ENCODE measurements at places on chromosomes 1 and 21. TPM values are rescaled to one million over a fixed set of nuclear protein-coding genes. Genes with fewer than 3 reads are reported as not detected.

DNA sequence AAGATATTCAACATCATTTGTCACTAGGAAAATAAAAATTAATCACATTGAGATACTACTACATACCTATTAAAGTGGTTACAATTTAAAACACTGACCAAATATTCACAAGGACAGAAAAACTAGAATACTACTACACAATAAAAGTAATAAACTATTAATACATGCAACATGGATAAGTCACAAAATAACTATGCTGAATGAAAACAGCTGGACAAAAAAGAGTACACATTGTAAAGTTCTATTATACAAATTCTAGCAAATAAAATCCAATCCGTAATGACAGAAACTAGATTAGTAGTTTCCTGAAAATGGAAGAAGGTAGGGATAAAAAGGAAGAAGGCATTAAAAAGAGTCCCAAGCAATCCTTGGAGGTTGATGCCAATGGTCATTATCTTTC is 348.7 kb upstream of the PTBP2 start:
- no peak for DNase-seq

DNA sequence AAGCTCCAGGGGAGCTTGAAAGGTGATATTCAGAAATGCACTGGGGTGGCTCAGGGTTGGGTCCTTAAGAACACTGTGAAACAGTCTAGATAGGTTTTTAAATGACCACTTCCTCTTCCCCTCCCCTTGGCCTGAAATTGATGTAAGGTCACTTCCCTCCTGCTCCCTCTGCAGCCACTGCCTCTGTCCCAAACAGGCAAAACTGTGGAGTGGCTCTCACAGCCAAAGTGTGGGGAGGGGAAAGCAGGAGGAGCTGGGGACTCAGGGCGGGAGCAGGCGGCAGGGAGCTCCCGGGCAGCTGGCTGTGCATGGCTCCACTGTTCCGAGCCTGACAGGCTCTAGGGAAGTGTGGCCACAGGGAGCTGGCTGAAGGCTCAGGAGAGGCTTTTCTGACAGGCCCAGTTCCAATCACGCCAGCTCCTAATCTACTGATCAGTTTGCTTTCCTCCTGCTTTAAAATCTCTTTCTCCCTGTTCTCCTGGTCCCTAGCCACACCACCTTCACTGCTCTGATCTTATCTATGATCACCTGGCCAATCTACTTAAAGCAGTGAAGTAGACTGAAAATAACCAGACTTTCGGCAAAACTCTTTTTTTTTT is 5.1 kb upstream of the CSRP1 start:
- DNase-seq = no peak

OR2L5 gene
- total RNA-seq = not detected

GRCh38 chr1:66943361-66943969 is 18.7 kb downstream of the MIER1 start:
- DNase-seq = no peak

- DNase-seq = no peak
Observed at GRCh38 chr1:168391851-168392681, 111.4 kb downstream of the TBX19 start.

DNA sequence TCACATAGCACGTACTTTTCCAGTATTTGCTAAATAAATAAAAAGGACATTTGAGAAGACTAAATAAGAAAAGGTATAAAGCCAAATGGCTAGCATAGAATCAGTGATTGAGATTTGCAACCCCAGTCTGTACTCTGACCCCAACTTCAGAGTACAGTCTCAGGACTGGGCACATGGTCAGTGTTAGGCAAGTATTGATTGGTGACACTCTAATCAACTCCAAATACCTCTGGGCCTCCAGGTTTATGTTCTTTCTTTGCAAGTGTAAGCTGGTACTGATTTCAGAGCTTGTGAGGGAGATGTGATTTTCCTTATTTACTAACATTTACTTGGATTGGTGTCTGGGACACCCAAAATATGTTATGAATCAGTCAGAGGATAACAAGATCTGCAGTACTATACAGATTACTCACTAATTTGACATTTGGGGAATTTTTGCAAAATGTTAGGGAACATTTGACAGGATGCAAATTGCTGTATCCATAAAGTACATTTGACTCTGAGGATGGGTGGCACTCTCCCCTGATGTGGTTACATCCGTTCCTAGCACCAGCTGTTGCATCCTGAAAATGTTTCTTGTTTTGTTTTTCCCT is 34.2 kb downstream of the LMO4 start:
- DNase-seq = no peak

DHCR24 gene
- 124 TPM for total RNA-seq

- no peak for DNase-seq
Observed at GRCh38 chr1:152018537-152018936, 18.3 kb downstream of the S100A11 start.

NFIA gene
- total RNA-seq = 47.3 TPM

PLEKHN1 gene
- 0.38 TPM for total RNA-seq

Data from chondrocyte (in vitro differentiated cells).